Anterior cingulate cortex (tissue), 58 donors: ENCODE measurements at places on chromosomes 7 and 10.
A peak's percentile ranks its signal among the peaks of the same experiment; 100 is the strongest.

- DNase-seq: no peak
These were observed 33.9 kb upstream of the SP4 start for GRCh38 chr7:21393937-21394336.

DNA sequence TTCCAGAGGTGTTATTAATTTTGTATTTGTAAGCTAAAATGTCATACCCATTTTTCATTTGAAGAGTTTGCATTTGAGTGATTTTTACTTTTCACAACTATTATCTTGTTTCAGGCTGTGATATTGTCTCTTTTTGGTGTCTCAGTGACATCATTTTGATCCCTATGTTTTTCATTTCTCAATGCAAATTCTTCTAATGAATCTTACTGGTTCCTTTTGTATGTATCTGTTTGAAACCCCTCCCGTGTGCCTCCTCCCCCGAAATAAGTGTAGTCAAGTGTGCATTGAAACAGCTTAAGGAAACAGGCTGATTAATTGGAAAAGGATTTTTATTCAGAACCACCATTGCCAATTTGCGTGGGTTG is 77.8 kb downstream of the SHH start:
- no peak for DNase-seq

GRCh38 chr10:130857631-130858295 is 453.8 kb downstream of the TCERG1L start:
- no peak for DNase-seq

GRCh38 chr7:7427363-7427762 is 108.3 kb downstream of the COL28A1 start:
- DNase-seq: peak; percentile 2

DNA sequence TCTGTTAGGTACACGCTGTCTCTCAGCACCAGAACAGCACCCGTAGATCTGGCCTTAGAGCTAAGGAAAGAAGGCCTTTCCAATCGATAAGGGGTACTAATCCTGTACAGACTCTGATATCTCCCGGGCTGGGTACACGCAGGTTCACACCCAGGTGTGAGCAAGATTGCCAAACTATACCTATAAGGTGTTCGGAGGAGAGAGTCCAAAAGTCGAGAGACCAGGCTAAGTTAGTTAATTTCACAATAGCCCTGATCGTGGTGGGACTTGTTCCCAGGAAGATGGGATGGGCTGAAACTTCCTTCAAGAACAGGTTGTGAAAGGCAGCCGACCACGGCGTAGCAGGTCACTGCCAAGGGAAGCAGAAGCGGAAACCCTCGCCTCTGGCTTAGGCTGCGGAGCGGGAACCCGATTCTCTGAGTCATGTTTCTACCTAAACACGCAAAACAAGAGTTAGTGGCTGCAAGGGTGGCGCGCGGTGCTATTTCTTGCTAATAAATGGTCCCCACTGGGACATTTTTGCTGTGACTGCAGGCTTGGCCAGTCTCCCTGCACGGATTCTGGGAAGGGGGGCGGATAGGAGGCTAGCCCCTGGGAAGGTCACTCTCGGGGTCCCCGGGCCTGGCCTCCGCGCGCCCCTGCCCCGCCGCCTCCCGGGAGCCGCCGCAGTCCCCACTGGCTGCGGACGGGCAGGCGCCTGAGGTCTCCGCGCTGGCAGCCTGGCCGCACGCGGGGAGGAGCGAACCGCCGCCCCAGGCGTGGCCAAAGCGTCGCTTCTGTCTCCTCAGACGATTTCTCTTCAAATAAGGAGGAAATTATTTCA is 75.4 kb upstream of the PDSS1 start:
- no peak for DNase-seq

DNA sequence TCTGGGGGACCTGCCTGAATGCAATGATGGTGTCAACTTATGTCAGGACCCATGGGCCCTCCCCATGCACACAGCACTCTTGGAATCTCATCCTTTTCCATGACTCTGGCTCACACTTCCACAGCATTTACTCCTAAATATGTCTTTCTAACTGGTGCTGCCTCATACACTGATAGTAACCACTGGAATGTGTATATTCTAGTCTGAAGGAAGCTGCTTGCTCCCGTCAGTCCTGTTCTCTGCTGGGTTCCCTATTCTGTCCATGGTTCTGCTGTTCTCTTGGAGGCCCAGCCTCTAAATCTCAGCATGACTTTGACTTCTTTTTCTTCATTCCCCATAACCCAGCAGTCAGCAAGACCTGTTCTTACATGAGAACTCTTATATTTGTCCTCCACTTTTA is 1055.1 kb downstream of the KCNMA1 start:
- no peak for DNase-seq

GRCh38 chr7:125090596-125090995 is 161.0 kb upstream of the POT1 start:
- no peak for DNase-seq

DNA sequence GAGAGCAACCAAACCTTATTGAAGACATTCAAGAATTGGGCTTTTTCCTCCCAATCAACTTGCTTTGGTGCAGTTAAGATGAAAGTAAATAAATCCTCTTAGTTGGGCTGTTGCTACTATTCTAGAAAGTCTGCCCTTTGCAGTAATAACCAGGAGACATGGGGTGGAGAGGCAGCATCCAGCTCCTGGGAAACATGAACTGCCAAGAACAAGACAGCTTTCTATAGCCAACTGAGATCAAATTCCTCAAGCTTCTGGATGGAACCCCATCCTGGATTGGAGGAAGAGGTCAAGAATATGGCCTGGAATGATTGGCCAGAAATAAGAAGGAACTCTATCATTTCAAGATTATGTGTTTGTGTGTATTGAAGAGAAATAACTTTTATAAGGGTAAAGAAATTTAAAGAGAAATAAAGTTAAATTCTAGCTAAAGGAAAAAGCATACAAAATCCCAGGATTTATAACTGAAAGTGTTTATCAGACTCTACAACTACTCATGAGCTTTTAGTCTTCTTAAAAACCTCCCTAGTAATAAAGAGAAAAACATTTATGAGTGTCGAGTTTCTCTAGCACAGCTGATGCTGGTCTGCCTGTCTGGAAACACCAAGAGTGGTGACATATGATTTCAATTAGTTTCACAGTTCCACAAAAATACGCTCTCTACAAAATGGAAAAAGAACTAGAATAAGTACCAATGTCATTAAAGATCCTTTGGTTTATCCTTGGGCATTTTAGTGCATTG is 70.1 kb upstream of the COL1A2 start:
- DNase-seq: no peak

DNA sequence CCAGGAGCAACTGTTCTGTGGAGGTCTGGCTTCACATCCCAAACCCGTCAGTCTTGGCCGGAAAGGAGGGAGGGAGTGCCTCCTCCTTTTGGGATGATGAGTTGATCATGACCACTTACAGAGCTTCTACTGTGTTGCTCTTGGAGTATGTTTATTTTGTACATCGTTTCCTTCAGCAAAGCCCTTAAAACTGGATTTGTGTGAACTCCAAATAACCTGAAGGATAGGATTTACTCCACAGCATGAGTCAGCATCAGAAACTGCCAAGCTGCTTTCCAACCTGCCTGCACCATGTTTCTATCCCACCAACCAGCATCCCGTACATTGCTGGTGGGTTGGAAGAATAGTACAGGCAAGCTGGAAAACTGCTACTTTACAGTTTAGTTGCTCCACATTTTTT is 3.5 kb downstream of the CCDC201 start:
- DNase-seq: no peak

- no peak for DNase-seq
These were observed 36.2 kb upstream of the DUSP5 start for GRCh38 chr10:110461530-110461929.

- DNase-seq: no peak
These were observed 48.8 kb downstream of the DLD start for GRCh38 chr7:107939573-107940489.

DNA sequence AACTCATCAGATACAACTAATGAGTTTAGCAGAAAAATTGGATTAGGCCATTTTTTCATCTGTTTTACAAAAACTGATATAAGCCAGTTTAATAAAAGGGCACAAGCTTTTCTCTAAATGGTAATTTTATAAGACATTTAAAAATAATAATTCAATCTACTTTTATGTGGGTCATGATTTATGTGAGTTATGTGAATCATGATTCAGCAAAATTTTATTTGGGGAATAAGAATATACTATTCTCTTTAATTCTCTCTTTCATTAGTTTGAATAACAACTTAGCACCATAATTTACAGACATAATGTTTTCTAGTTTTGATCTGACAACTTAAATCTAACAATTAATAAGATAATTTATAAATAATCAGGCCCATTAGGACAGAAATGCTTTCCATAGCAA is 63.8 kb upstream of the TEX47 start:
- DNase-seq: no peak

DNA sequence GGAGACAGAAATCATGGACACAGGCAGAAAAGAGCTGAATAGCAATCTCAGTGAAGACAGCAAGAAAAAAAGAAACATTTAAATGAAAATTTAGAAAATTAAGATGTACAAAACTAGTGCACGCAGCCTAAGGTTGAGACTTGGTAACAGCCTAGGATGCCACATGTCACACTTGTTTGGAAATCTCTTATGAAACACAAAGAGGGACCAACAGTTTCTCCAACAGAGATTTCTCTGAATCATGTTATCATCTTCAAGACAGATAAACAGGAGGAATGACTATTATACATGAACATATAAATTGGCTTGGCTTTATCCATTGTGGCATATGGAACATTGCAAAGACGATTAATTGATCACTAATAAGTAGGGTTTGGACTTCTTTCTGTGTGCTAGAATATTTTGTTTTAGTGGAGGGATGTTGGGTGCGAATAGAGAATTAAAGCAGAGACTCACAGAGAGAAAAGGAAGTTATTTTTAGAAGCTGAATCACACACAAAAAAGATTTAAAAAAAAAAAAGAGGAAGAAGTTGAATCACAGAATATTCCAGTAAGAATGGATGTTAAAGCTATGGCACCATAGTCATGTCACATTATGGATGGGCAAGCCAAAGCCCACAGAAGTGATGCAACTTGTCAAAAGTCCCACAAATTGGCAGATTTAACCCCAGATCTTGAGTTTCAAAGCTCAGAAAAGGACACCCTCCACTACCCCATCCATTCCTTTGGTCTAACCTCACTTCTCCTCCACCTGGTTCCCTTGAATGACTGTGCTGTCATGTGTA is 91.6 kb downstream of the MYOF start:
- no peak for DNase-seq

GRCh38 chr10:130198651-130199050 is 62.5 kb downstream of the GLRX3 start:
- no peak for DNase-seq

GRCh38 chr10:48363617-48364355 is 57.3 kb downstream of the MAPK8 start:
- DNase-seq: no peak

- DNase-seq: no peak
These were observed 20.9 kb downstream of the CYP3A7 start for GRCh38 chr7:99713995-99714570.

DNA sequence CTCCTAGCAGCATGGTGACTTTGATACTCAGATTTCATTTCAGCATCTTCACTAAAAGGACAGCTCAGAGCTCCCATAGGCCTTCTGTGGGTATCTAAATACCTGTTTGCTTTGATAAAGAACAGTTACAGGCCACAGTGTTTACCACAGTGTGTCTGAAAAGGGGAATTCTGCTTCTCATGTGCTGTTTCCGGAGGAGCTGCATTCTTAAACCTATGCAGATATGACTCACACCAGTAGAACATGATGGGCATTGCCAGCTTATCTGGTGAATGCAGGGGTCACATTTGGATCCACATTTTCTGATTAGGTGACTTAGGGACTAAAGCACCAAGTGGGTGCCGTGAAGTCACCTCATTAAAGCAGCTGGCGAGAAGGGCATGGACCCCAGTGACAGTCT is 52.6 kb downstream of the TRRAP start:
- DNase-seq: no peak

- no peak for DNase-seq
These were observed 51.4 kb upstream of the EGFR start for GRCh38 chr7:54967377-54967776.

GRCh38 chr7:150974468-150975391 is 3.4 kb downstream of the KCNH2 start:
- DNase-seq: no peak

GRCh38 chr7:76048668-76048988 is 722 bp downstream of the MDH2 start:
- DNase-seq: no peak

- no peak for DNase-seq
These were observed 2.8 kb upstream of the CLDN15 start for GRCh38 chr7:101240226-101241014.

GRCh38 chr10:99370993-99371392 is 41.8 kb downstream of the CNNM1 start:
- DNase-seq: no peak

GRCh38 chr7:73570977-73571376 is 7.4 kb downstream of the TBL2 start:
- DNase-seq: no peak

DNA sequence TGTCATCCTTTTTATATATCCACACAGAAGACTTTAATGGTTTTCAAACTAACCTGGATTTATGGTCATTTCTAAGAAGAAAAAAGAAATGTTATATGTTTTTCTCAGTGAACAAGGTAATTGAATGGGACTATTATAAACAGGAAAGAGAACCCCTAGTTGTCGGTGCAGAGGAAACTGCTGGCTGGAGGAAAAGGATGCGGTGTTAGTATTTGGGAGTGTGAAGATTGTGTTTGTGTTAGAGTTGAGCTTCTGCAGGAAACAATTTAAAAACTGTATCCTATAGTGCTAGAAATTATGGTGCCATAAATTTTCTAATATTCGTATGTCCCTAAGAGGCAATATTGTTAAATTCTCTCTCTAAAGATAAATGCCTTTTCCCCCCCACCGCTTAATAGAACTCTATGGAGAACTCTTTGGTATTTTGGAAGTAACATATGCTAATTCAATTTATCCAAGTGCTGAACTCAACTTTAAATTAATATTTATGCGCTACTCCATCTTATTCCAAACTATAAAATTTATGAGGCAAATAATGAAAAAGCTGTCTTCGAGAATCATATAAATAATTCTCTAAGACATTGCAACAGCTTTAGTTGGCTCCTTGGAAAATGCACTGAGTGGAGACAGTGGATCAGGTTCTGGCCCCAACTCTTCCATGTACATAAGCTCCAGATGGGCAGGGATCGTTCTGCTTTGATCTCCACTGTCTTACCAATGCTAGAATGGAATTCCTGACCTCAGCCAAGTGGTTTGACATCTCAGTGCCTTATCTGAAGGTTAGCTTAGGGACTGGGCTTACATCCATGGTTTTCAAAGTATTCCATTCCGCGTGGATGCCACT is 5.6 kb downstream of the BZW2 start:
- DNase-seq: no peak

DNA sequence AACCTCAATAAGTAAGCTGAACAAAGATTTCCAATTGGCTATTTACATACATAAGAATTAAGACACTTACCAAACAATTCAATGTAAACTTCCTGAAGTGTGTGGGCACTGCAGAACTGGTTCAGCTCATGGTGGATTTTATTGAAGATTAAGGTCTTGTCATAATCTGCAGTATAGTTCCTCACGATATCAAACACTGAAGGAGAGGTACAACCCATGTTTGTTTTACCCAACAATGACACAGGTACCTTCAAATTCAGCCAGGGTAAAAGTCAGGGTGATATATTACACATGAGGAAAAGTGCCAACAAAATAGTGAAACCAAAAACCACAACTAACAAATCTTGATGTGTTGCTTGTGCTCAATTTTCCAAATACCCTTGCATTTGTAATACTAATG is 10.0 kb downstream of the ERLIN1 start:
- no peak for DNase-seq
